ENCODE measurements at places on chromosomes 2 and 18.

GRCh38 chr2:182642328-182642727 is 73.7 kb upstream of the DNAJC10 start:
- no peak for DNase-seq

- DNase-seq: no peak
These were observed 441.8 kb downstream of the ZEB2 start for GRCh38 chr2:144078106-144078505.

- DNase-seq: peak; percentile 94
These were observed at the start of gene ZRANB3 for GRCh38 chr2:135530313-135531230. Gene ZRANB3, minus strand, starts transcription at chr2:135531218.

DNA sequence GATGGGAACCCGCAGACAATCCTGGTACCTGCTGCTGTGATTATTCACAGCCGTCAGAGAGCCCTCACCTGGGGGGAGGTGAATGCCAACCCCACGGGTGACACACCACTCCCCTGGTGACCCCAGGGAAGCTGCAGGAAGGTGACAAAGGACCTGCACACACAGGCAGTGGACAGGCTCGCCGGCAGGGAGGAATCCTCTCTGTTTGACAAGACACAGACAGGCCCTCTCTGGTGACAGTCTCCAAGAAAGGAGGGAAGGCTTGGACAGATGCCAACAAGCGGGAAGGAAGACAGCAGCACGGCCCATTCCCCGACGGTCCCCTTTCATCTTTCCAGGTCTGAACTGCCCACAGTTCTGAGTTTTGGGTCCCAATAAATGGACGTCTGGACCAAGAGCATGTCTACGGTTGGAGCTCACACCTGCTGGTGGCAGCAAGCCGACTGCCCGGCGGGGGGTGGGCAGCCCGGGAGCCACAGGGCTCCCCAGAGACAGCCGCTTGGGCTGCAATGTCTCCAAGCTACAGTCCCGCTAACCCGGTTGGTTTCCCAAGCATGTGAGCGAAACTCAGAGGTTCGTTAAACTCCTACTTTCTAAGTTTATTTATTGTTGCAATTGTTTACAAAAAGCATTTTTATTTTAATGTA is 31.8 kb downstream of the HDAC4 start:
- no peak for DNase-seq

DNA sequence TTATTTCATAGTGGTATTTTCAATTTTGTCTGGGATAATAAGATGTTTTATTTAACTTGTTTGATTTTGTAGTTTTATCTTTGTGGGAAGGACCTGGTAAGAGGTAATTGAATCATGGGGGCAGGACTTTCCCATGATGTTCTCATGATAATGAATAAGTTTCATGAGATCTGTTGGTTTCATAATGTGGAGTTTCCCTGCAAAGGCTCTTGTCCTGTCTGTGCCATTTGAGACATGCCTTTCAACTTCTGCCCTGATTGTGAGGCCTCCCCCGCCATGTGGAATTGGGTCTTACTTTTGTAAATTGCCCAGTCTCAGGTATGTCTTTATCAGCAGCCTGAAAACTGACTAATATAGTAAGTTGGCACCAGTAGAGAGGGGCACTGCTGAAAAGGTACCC is 77.8 kb upstream of the ARHGAP15 start:
- DNase-seq: no peak

- no peak for DNase-seq
These were observed 17.5 kb upstream of the CDC42EP3 start for GRCh38 chr2:37688771-37689468.

- no peak for DNase-seq
These were observed 4.5 kb downstream of the LPIN1 start for GRCh38 chr2:11750917-11751316.

- DNase-seq: no peak
These were observed 104.7 kb upstream of the UBXN4 start for GRCh38 chr2:135636982-135637381.

GRCh38 chr2:223652122-223652521 is 50.0 kb upstream of the SCG2 start:
- DNase-seq: no peak

GRCh38 chr2:71935262-71935848 is 212.3 kb downstream of the CYP26B1 start:
- DNase-seq: no peak

GRCh38 chr2:240579771-240580614 is 6.5 kb upstream of the CAPN10 start:
- no peak for DNase-seq

GRCh38 chr2:165957030-165957675 is 3.6 kb upstream of the TTC21B start:
- no peak for DNase-seq

- DNase-seq: no peak
These were observed 69.3 kb downstream of the NEDD4L start for GRCh38 chr18:58113337-58113736.

GRCh38 chr2:200736646-200737274 is 75.0 kb upstream of the BZW1 start:
- DNase-seq: no peak

DNA sequence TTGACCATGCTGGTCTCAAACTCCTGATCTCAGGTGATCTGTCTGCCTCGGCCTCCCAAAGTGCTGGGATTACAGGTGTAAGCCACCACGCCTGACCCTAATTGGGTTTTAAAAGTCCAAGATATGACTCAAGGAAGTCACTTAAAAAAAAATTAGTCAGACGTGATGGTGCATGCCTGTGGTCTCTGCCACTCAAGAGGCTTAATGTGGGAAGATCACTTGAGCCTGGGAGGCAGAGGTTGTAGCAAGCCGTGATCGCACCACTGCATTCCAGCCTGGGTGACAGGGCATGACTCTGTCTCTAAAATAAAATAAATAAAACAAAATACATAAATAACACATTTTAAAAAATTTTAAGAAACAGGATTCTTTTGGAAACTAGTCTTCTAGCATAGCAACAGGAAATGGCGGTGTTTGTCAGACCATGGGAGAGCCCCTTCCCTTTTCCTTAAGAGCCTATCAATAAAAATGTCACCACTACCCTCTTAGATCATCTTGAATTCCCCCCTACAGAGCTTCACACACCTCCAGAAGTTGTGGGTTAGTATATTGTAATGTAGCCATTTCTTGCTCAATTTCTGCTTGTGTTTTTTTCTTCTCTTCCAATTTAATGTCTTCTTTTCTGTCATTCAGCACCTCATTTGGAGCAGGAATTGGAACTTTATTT is 20.1 kb downstream of the SFT2D3 start:
- DNase-seq: no peak

Measured in left renal pelvis (tissue), 4 donors.